Mesenchymal stem cell (in vitro differentiated cells and primary cell): ENCODE measurements at places on chromosomes 3 and 15.
A peak's percentile ranks its signal among the peaks of the same experiment; 100 is the strongest.

GRCh38 chr3:30686176-30686575 lies 79.8 kb downstream of the TGFBR2 start:
- no peak for DNase-seq

GRCh38 chr3:22089284-22089683 lies 338.3 kb upstream of the ZNF385D start:
- DNase-seq: peak; percentile 11

DNA sequence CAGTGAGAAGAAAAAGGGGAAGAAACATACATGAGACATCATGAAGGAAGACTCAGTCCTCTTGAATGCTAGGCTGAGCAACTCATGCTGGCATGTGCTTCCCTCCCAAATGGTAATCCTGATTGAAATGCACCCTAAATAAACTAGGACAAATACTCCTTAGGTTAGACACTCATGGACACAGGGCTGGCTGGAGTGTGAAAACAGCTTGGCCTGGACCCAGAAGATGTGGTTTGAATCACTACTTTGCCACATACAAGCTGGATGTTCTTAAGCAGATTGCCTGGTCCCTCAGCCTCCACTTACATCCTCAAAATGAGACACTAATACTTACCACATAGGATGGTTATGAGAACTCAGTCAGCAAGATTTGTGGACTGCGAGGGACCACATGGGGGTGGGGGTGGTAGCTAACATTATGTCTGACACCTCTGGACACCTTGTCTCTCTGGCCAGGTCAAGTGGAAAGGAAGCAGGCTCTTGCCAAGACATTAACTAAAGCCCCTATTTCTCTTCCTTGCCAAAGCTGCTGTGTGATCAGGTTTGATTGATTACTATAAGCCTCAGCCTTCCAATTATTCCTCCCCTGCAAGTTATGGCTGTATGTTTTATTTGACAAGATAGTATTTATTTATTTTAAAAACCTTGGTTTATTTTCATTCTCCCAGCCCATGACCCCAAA lies 138.9 kb upstream of the SLC7A14 start:
- peak; percentile 66 for DNase-seq

GRCh38 chr3:6680119-6680806 lies 180.7 kb upstream of the GRM7 start:
- no peak for DNase-seq

- no peak for DNase-seq
Measured at GRCh38 chr3:79019924-79020173, 747.9 kb downstream of the ROBO1 start.
